Pancreas (tissue), 10 donors: ENCODE measurements at places on chromosomes 11 and 22. TPM values are rescaled to one million over a fixed set of nuclear protein-coding genes. Genes with fewer than 3 reads are reported as not detected.

GRCh38 chr11:94922321-94923003 lies 50.9 kb downstream of the CWC15 start:
- no peak overlapping the region for H3K4me3 ChIP-seq
- H3K36me3 ChIP-seq = no peaks in the 10 kb centered on the region
- peaks cover 9% of the 10 kb centered on the region for H3K4me1 ChIP-seq
- H3K27me3 ChIP-seq = no peaks in the 10 kb centered on the region

DNA sequence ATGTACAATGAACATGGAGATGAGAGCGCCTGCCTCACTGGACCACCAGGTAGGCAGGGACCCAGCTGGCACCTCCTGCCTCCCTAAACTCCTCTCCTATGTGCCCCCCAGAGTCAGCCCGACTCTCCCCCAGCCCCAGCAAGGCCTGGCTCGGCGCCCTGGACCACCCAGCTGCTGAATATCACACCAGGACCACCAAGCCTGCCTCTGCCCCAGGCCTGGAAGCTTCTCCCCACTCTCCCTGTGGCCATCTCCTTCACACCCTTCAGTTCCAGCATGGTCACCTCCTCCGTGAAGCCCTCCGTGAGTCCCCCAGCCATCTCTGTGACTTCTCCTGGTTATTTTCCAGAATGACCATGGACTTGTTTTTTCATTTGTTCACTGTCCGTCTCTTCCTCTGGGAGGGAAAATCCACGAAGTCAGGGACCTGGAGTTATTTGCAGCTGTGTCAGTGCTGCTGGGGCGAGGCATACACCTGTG lies 6.4 kb upstream of the LSP1 start:
- H3K4me1 ChIP-seq = peaks cover 26% of the 10 kb centered on the region
- DNase-seq = no peak

DNA sequence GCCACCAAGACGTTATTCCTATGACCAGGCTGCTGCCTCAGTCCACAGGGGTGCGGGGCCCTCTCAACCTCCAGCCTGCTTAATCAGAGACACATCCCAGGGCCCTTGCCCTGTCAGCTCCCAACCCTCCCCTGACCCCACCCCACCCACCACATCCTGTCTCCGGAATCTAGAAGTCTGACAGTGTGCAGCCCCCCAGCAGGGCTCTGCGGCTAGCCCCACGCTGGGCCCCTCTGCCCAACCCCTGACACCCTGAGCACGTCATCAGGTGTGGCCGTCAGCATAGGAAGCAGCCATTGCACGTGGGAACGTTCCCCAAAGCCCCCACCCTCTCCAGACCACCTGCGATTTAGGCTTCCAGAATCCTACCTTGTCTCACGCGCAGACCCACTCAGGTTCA lies 34.3 kb upstream of the IGSF9B start:
- DNase-seq = no peak
- no peak overlapping the region for H3K4me3 ChIP-seq
- H3K27me3 ChIP-seq = no peaks in the 10 kb centered on the region
- no peaks in the 10 kb centered on the region for H3K36me3 ChIP-seq
- H3K27ac ChIP-seq = no peak overlapping the region

DNA sequence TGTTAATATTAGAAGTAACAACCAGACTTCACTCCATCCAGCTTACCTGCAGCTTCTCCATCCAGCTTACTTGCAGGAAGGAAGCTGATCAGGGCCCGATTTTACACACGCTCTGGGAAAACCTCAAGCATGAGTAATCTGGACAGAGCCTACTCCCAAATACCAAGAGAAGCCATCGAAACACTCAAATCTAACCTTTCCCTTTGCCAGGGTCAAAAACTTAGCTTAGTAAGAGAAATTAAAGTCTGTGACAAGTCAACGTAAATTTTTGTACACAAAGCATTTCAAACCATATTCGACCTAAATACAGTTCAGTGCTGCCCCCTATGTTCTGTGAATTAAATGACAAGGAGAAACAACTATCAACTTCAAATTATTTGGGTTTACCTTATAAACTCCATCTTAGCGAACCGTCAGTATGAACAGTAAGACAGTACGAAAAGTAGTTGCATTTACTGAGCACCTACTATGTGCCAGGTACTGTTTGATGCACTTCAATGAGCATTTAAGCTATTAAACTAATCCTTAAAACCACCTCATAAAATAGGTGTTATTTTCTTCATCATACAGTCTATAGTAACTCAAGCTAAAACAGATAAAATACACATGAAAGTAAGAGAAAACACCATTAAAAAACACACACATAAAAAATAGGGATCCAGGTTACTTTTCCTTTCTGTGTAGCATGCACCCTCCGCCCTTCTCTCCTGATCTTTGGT lies 36.9 kb downstream of the ARFGAP3 start:
- H3K27ac ChIP-seq = no peak overlapping the region
- no peaks in the 10 kb centered on the region for H3K27me3 ChIP-seq
- peaks cover 21% of the 10 kb centered on the region for H3K4me1 ChIP-seq
- no peak overlapping the region for H3K4me3 ChIP-seq
- peaks cover 2% of the 10 kb centered on the region for H3K36me3 ChIP-seq
- DNase-seq = no peak

DNA sequence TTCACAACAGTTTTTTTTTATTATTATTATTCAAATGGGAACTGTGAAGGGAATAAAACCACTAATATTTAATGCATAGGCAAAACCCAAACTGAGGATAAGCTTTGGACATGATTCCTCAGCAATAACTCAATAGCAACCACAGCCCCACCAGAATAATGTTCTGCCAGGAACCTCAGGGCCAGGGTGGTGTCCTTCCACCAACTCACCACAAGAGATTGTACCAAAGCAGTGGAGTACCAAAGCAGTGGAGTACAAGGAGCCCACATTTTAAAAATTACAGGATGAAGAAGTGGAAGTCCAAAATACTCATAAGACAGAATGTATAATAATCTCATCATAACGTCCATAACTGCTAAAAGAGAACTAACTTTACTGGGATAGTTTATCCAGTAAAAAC lies 32.5 kb upstream of the FZD4 start:
- DNase-seq = no peak
- H3K27me3 ChIP-seq = no peaks in the 10 kb centered on the region
- H3K4me3 ChIP-seq = no peak overlapping the region
- H3K4me1 ChIP-seq = no peaks in the 10 kb centered on the region

- peak overlapping the region; percentile 31 for H3K4me3 ChIP-seq
- H3K36me3 ChIP-seq = no peaks in the 10 kb centered on the region
- H3K4me1 ChIP-seq = no peaks in the 10 kb centered on the region
- no peak overlapping the region for H3K27ac ChIP-seq
- DNase-seq = peak; percentile 70
- H3K27me3 ChIP-seq = no peaks in the 10 kb centered on the region
Measured at GRCh38 chr22:24423519-24424000, 3.8 kb upstream of the ADORA2A start.

DNA sequence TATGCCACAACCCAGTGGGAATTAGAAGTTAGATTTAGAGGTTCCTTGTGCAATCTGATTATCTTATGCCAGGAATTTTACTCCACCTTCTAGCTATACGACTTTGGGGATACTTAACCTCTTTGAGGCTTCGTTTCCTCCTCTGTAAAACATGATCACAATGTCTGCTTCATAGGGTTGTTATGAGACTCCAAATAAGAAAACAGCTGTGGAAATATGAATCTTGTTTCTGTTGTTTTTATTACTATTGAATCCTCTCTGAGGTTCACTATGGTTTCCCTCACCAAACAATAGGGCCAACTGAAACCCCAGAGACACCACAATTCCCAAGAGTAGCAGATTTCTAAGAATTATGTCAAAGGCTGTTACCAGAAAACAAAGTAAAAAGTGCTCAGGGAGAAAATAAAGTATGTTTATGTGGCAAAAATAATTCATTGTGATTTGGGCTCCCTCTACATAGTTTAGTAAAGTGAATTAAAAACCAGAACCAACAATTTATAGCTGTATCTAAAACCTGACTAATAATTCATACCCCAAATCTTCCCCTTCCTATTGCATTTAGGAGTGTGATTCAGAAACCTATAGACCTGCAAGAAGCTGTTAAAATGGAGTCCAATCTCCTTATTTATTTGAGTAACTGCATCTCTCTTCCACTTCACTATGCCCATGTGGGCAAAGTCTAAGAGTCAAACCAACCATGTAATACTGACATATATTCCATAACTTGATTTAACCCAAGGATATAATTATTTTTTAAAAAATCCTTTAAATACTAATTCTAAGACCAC lies 38.4 kb downstream of the AMBRA1 start:
- H3K4me3 ChIP-seq = no peak overlapping the region
- DNase-seq = no peak
- no peaks in the 10 kb centered on the region for H3K36me3 ChIP-seq
- H3K27ac ChIP-seq = no peak overlapping the region

DNA sequence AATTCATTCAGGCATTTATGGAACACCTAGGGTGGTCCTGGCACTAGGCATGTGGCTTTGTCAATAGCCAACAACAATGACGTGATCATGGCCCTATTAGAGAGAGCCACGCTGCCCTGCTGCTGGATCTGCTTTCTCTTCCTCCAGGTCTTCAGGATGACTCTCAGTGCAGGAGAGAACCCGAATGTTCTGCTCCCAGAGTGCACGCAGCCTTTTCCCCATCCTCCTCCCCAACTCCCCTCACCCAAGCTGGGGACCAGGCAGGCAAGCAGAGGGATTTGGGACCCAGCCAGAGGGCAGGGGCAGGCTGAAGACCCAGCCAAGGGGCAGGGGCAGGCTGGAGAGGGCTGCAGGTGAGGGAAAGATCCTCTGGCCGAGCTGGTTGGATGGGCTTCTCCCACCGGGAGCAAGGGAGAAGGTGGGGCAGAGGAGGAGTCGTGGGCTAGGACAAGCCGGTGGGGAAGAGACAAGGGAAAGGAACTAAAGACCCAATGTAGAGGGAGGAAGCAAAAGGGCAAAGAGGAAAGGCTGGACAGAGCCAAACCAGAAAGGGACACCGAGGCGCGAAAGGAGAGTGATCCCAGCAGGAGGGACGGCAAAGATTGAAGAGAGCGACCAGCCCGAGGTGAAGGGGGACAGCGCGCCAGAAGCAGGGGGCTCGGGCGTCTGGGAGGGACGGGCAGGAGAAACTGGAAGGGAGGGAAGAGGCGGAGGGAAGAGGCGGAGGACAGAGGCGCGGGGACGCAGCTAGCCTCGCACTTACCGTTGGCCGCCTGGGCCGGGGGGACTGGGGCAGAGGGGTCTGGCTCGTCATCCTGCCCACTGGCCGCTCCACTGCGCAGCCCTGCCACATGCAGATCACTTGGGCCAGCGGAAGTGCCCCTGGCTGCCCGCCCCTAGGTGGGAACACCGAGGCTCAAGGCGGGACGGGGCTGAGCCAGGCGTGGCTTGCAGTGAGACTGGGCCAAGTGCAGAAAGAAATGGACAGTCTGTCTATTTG lies at the start of gene KCTD14:
KCTD14 (minus strand) TSS at position 880 of the 1,000 bp plus-strand sequence; CDS start at position 853, 27 bp downstream.
- DNase-seq = peak; percentile 77
- no peaks in the 10 kb centered on the region for H3K36me3 ChIP-seq
- H3K27me3 ChIP-seq = no peaks in the 10 kb centered on the region
- H3K27ac ChIP-seq = peak within 1 kb of the TSS; percentile 68
- peaks cover 9% of the 10 kb centered on the region for H3K4me1 ChIP-seq

GRCh38 chr11:1540074-1540473 lies 32.0 kb downstream of the DUSP8 start:
- H3K4me3 ChIP-seq = no peak overlapping the region
- H3K36me3 ChIP-seq = no peaks in the 10 kb centered on the region
- no peaks in the 10 kb centered on the region for H3K4me1 ChIP-seq
- no peak overlapping the region for H3K27ac ChIP-seq
- no peaks in the 10 kb centered on the region for H3K27me3 ChIP-seq

DNA sequence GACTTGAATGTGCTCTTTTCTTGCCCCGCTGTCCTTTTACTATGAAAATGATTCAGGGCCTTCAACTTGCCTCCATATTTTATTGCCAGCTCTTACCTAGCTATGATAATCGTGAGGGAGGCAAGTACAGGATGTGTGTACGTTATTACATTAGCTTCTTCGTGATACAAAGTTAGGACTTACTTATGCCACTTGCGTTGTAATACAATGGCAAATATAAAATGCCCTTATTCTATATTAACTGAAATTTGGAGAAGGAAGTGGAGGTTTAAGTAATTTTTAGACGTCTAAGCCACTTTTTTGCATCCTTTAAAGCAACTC lies 10.8 kb upstream of the CCT8L2 start:
- no peak for DNase-seq
- no peaks in the 10 kb centered on the region for H3K36me3 ChIP-seq
- no peak overlapping the region for H3K27ac ChIP-seq

DNA sequence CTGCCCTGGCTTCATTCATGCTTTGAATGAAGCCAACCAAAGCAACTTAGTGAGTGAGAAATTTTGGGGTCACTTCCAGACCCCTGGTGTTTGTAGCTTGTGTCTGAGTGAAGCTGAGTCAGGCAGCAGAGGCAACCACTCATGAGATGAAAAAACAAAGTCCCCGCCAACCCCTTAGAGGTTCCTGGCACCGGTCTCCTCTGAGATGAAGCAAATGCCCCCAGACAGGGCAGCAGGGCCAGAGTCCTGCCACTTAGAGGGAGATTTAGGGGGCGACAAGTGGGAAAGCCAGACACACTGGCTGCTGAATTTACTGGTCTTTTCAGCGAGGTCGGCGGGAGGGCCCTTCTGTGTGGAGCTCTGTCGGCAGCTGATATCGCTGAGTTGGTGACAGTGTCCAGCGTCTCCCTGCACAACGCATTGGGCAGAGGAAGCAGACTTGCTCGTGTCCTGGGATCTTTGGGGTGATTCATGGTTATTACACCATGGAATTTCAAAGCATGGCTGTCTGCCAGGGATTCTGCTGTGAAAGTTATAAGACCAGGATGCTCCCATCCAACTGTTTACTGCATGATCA lies 482.6 kb downstream of the MIAT start:
- no peak overlapping the region for H3K27ac ChIP-seq
- H3K4me3 ChIP-seq = no peak overlapping the region
- H3K36me3 ChIP-seq = no peaks in the 10 kb centered on the region

GRCh38 chr11:83159902-83160865 lies 3.3 kb downstream of the PCF11 start:
- no peaks in the 10 kb centered on the region for H3K27me3 ChIP-seq
- peaks cover 23% of the 10 kb centered on the region for H3K4me1 ChIP-seq
- no peak overlapping the region for H3K27ac ChIP-seq
- H3K4me3 ChIP-seq = peak overlapping the region; percentile 66

GRCh38 chr11:74682731-74683278 lies 48.4 kb downstream of the CHRDL2 start:
- peaks cover 10% of the 10 kb centered on the region for H3K4me1 ChIP-seq
- H3K36me3 ChIP-seq = no peaks in the 10 kb centered on the region
- H3K4me3 ChIP-seq = peak overlapping the region; percentile 26
- no peaks in the 10 kb centered on the region for H3K27me3 ChIP-seq
- DNase-seq = peak; percentile 43
- H3K27ac ChIP-seq = no peak overlapping the region

Gene MEI1
- total RNA-seq = 0.28 TPM

Gene CD6
- total RNA-seq = 2.3 TPM

Gene JAML
- 0.39 TPM for total RNA-seq

Gene SCGB1C1
- 0.63 TPM for total RNA-seq

Gene ART1
- total RNA-seq = not detected

Gene ZNF215
- 2.8 TPM for total RNA-seq
